ENCODE measurements at places on chromosomes 2 and 18.

DNA sequence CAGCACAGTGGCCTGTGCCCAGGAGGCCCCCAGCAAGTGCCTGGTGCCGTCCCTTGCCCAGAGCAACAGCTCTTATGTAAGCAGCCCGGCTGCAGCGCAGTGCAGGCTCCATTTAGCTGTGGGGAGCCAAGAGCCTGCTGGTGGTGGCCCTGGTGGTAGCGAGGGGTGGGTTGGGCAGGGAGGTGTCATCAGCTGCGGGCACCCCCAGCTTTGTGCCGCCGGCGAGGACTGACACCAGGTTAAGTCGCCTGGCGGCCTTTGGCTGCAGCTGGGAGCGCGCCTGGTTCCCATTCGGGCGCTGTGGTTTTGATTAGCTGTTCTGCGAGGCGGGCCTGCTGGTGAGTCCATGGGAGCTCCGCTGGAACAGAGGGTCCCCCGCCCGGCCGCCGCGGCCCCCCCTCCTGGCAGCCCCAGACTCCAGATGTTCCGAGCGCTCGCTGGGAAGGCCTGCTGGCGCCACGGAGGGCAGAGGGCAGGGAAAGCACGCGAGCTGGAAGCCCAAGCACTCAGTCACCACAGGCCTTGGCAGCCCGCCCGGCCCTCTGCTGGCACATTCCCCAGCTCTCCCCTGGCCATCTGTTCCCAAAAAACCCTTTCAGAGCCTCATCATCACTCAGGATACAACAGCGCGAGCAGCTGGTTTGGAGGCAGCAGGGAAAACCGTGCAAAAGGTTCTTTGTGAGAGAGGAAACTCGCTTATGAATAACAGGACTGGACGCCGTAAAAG is 18.4 kb downstream of the ATOH8 start:
- peak; percentile 100 for DNase-seq

DNA sequence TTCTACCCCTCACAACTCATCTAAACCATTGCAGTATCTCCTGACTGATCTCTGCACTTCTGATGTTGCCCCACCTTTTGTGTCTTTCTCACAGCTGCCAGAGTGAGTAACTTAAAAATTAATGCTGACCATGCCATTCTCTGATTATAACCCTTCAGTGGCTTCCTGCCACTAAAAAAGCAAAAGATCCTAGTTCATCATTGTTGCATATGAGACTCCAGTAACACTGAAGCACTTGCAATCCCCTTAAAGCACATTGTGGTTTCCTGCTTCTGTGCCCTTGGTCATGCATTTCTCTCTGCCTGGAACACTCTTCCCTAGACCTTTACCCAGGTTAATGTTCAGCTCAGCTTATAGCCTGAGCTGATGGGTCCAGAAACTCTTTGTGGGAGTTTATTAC is 95.1 kb upstream of the WDSUB1 start:
- DNase-seq, result no peak

DNA sequence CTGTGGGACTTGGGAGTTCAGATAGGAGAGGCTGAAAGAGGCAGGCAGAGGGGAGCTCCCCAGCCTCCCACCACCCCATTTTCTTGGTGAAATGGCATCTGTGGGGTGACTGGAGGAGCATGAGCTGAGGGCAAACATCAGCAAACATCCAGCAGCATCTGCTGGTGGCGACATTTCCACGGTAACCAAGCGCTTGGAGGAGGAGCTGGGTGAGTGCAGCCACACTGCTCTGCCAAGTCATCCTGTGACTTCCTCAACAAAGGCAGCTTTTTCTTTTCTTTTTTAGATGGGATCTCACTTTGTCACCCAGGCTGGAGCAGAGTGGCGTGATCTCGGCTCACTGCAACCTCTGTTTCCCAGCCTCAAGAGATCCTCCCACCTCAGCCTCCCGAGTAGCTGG is 5.6 kb downstream of the TXNL4A start:
- peak; percentile 15 for DNase-seq

DNA sequence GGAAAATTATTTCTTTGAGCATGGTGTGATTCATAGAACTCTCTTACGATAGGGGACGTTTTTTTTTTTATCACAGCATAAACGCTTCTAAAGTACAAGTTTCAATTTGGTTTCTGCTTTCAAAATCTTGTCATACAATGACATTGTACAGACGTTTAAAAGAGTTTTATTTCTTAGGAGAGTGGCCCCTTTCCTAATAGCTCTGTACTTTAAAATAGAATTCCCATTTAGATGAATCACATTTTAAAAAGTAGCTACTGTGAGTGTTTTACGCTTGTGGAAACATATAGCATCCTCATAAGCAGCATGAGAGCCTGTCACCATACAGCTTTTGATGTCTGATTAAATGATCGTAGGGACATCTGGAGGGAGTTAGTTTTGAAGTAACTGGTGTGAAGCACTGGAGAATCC is 510.9 kb downstream of the PARD3B start:
- peak; percentile 20 for DNase-seq

GRCh38 chr2:114128263-114128662 is 238.4 kb downstream of the ACTR3 start:
- DNase-seq, result no peak

- DNase-seq, result no peak
Observed at GRCh38 chr2:65863713-65864112, 431.3 kb upstream of the SPRED2 start.

- DNase-seq, result no peak
Observed at GRCh38 chr2:98478088-98478551, 33.5 kb downstream of the INPP4A start.

- DNase-seq, result no peak
Observed at GRCh38 chr2:192196421-192197194, 1.9 kb upstream of the TMEFF2 start.

DNA sequence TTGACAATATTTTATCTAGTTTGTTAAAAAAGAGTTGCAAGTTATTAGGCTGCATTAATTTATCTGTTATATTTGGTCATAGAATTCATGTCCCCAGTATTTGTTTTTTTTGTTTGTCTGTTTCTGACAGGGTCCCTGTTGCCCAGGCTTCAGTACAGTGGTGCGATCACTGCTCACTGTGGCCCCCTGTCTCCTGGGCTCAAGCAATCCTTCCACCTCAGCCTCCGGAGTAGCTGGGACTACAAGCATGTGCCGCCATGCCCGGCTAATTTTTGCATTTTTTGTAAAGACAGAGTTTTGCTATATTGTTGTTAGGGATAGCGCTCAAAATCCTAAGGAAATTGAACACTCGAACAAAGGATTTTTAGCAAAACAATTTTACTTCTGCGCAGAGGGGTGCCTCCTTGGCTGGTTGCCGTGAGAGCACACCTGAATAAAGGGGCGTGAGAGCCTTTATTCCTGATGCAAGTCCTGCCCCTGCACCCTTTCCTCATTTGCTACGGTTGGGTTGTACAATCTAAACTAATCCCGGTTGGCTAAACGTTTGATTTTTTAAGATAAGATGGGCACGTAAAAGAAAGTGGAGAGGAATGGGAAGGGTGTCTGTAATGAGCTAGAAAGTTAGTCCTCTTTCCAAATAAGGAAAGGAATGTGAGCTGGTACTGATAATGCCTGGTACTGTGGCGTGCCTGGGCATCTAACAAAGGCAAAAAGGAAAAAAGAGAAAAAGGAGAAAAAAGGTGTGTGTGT is 65.5 kb downstream of the COMMD1 start:
- no peak for DNase-seq

GRCh38 chr2:215436705-215437565 is 1.1 kb upstream of the FN1 start:
- peak; percentile 63 for DNase-seq

- DNase-seq, result no peak
Observed at GRCh38 chr18:27728659-27729058, 448.3 kb downstream of the CDH2 start.

Data from fibroblast of the aortic adventitia (primary cell).